ENCODE measurements at places on chromosomes 1 and 21. TPM values are rescaled to one million over a fixed set of nuclear protein-coding genes. Genes with fewer than 3 reads are reported as not detected.

The PADI1 gene
- polyA plus RNA-seq: not detected

The OR6K3 gene
- not detected for polyA plus RNA-seq

The PRAMEF11 gene
- not detected for polyA plus RNA-seq

The TRIM63 gene
- polyA plus RNA-seq: not detected

The PBX1 gene
- not detected for polyA plus RNA-seq

The VAV3 gene
- polyA plus RNA-seq: 15.9 TPM

The FCRL3 gene
- polyA plus RNA-seq: not detected

Measured in HepG2 (cell line).